ENCODE measurements at places on chromosomes 12 and 14.

- DNase-seq = no peak
Measured at GRCh38 chr12:126492181-126492580, 1426.9 kb downstream of the AACS start.

GRCh38 chr12:81209012-81209411 lies 131.1 kb downstream of the ACSS3 start:
- no peak for DNase-seq

- DNase-seq = no peak
Measured at GRCh38 chr12:49511410-49511809, 27.4 kb upstream of the KCNH3 start.

GRCh38 chr12:27018037-27018436 lies 3.9 kb upstream of the TM7SF3 start:
- no peak for DNase-seq

DNA sequence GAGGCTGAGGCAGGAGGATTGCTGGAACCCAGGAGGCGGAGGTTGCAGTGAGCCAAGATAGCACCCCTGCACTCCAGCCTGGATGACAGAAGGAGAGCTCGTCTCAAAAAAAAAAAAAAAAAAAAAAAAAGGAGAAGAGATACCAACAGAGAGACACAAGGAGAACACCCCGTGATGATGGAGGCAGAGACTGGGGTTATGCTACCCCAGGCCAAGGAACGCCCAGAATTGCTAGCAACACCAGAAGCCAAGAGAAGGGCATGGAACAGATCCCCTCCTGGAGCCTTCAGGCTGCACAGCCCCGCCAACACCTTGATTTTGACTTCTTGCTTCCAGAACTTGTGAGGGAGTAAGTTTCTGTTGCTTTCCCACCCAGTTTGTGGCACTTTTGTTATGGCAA lies 148.0 kb upstream of the FOXN3 start:
- no peak for DNase-seq

GRCh38 chr14:74949191-74949601 lies 6.2 kb downstream of the PGF start:
- no peak for DNase-seq

DNA sequence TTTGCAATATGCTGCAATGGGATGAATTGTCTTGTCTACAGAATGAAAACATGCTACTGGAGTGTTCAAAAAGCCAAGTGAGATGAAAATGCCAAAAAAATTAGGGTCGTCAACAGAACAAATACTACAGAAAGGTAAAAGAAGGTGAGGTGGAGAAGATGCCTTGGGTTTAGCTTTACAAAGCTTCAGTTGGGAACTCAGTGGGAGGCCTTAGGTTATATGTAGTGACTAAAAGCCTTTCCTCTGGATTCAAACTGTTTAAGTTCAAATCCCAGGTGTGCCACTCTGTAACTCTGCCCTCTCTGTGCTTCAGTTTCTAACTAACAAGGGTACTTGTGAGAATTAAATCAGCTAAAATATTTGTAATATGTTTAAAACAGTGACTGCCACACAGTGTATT lies 84.9 kb upstream of the PDE3A start:
- no peak for DNase-seq

GRCh38 chr12:120687578-120688289 lies 785 bp downstream of the MLEC start:
- no peak for DNase-seq

DNA sequence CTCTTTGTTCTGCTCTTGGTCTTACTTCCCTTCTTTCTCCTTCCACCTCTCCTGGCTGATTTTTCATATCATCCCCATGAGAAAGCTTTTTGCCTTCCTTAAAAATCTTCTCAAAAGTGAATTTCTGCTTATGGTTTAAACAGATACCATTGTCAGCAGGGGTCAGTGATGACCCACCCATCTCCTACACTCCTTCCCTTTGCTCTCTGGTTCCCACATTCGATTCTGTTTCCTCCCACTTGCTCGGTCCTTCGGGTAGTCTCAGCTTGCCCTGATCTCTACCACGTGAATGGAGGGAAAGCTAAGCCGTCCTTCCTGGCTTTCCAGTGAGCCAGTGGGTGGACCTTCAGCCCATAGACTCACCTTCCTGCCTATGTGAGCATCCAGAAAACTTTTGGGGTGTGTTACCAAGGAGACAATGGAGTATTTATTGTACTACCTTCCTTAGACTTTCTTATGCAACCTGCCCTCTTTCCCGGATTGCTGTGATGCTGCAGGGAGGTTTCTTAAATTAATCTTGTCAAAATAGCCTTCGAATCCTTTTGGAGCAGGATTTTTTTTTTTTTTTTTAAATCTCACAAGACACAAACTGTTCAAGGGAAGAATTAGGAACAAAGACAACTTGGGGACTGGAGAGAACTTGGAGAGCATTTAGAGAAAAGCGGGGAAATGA lies 306.3 kb downstream of the CACNA1C start:
- no peak for DNase-seq

GRCh38 chr12:117805865-117806264 lies 162.9 kb downstream of the KSR2 start:
- no peak for DNase-seq

GRCh38 chr12:43816168-43816567 lies 10.1 kb upstream of the TWF1 start:
- DNase-seq = no peak

GRCh38 chr12:104352106-104352713 lies 48.7 kb downstream of the EID3 start:
- no peak for DNase-seq

- DNase-seq = no peak
Measured at GRCh38 chr12:42589465-42590329, at the start of gene PRICKLE1. Gene PRICKLE1, minus strand, starts transcription at chr12:42589746. Its CDS starts 117,230 bp downstream, at chr12:42472516.

DNA sequence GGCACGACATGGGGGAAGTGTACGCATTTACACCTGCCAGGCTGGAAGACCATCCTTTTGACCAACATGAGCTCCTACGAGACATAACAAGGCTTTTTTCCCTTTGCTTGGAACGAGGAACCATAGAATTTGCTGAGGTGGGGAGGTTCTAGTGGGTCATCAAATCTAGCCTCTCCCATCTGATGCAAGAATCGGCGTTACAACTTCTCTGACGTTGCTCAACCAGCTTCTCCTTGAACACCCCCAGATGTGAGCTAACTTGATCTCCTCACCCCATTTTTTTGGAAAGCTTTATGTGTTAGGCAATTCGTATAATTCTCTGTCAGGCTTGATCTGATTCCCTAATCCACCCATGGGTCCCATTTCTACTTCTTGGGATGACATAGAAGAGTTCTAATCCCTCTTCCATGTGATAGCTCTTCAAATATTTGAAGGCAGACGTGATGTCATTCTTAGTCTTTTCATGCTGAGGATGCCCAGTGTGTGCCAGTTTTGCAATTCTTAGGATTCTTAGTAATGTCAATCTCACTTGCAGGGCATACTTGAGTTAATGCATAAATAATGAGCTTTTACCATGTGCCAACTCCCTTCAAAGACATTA lies 163.6 kb upstream of the PARP11 start:
- DNase-seq = no peak

- DNase-seq = no peak
Measured at GRCh38 chr12:43482311-43483085, 69.5 kb downstream of the ADAMTS20 start.

- DNase-seq = no peak
Measured at GRCh38 chr12:619346-619745, 43.9 kb downstream of the NINJ2 start.

- no peak for DNase-seq
Measured at GRCh38 chr12:131445184-131445774, 265.6 kb upstream of the SFSWAP start.

- DNase-seq = no peak
Measured at GRCh38 chr14:95832012-95832411, 44.6 kb upstream of the TUNAR start.

DNA sequence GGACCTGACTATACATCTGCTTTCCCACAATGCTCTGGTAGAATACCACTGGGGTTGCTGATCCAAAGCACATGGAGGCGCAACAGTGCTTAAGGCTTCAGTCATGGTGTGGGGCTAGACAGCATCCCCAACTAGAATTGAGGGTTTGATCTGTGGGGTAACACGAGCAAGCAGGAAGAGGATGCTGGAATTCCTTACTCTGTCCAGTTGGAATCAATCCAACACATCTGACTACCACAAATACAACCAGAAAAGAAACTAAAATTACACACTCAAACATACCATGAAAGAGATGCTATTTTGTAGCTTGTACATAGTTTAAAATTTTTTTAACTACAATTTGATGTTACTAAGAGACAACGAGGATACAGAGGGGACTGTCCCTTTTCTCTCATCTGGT lies 40.4 kb upstream of the GTF2A1 start:
- no peak for DNase-seq

DNA sequence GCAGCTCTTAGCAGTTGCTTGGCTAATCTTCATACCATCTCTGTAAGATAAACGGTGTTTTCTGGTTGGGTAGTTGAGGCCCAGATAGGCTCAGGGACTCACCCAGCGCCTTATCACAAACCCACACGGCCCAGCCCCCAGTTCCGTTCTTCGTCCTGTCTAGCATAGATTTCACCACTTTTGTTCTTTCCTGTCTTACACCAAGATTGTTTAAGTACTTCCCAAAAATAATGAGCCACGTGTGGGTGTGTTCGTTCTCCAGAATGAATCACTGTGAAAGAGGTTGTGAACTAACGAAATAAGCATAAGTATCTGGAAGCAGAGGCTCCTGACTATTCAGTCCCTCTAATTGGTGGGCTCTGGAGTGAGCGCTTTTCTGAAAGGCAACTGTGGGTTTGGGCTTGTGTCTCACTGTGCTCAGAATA lies 21.4 kb downstream of the ACVR1B start:
- no peak for DNase-seq

- no peak for DNase-seq
Measured at GRCh38 chr12:11753826-11754225, 104.4 kb downstream of the ETV6 start.

GRCh38 chr12:20040831-20041230 lies 327.5 kb upstream of the PDE3A start:
- no peak for DNase-seq

DNA sequence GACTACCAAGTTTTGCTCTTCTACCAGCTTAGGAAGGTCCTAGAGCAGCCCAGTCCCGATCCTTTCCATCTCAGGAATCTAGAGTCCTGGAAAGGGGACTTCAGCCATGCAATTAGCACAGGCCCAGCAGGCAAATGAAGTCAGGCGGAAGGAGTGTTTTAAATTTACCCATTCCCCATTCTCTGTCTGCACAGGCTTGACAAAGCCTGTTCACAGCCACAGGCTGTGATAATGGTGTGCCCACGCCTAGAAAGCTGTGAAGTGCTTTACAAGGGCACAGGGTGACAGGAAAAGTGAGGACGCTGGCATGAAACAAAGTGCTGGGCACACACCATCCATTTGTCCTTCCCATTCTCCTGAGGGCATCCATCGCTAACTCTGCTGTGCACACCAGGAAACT lies 79.0 kb downstream of the PITPNM2 start:
- DNase-seq = no peak

DNA sequence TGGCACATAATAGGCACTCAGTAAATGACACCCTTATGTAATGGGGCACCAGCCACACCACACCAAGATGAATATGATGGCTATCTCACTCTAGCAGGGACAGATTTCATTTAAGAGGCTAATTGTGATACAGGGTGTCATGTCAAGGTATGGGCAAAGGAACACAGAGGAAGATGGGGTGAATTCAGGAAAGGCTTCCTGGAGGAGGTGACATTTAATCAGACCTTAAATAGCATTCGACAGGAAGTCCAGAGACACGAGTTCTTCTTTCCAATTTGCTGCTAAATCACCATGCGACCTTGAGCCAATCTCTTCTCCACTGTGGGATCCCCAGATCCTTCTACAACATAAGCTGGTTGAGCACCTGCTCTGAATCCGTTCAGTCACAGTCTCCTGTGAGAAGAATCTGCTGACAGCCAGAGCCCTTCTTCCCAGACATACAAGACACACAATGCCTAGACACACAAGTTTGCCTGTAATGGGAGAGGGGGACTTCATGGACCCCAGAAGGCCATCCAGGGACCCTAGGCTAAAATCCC lies 1.5 kb upstream of the DTX1 start:
- DNase-seq = no peak

DNA sequence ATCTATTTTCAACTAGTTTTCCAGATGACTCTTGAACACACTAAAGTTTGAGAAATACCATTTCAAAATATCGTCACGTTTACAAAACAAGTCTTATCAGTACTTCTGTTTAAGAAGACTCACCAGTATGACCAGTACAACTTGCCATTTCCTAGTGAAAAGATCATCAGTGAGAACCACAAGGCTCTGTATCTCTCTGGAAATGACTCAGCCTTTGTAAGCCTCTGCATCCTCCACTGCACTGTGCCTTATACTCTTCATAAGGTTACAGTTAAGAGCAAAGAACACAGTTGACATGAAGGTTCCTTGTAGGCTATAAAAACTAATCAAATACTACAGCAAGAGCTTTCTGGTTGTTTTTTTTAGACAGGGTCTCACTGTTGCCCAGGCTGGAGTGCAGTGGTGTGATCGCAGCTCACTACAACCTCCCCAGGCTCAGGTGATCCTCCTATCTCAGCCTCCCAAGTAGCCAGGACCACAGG lies 5.7 kb upstream of the VTI1B start:
- DNase-seq = no peak

DNA sequence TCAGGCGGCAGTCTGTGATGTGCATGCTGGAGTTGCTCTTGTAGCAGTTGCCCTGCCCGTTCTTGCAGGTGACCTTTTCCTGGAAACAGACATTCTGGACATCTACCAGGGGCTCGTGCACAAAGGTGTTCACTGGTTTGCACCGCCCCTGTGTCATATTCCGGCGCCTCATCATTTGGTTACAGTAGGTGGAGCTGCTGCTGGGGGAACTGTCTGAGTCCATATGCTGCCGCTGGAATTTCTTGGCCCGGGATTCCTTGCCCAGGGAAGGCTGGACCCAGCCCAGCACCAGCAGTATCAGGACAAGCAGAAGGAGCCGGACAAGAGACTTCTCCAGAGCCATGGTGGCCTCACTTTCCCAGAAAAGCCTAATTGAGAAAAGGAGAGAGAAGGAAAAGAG lies 918 bp downstream of the RNASE1 start:
- DNase-seq = no peak

GRCh38 chr14:69317780-69318179 lies 57.8 kb downstream of the GALNT16 start:
- DNase-seq = no peak

DNA sequence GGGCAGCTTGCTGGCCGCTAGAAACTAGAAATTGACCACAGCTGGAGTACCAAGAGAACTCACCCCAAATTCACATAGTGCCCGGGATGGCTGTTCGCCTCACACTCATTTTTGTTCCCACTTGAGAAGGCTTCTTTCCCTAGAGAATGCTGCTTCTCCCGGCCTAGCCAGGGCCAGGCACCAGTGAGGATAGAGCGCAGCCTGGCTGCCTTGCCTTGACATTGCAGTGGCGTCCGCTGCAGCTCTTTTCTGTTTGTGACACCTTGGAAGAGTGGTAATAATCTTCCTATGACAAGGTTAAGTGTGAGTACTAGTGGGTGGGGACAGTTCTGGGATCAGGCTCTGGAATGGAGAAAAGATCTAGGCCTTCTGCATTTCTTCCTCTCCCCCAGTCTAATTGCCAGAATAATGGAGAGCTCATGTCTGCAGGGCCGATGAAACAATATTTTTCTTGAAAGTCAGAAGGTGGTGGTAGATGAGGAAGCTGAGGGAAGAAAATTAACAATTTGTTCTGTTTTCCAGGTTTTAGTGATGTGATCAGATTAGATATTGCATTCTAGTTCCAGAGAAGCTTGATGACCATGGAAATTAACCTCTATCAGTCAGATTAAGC lies 3.7 kb downstream of the TMEM253 start:
- DNase-seq = peak; percentile 24

- DNase-seq = no peak
Measured at GRCh38 chr12:20469756-20470155, 101.4 kb downstream of the PDE3A start.

Data from stimulated activated CD4-positive, alpha-beta T cell treated with anti-CD3 and anti-CD28 coated beads, TNF-alpha, amount 100 ng/mL, for 1 hour (primary cell).